Nucleus accumbens (tissue), 56 donors: ENCODE measurements at places on chromosomes 13 and 19.
A peak's percentile ranks its signal among the peaks of the same experiment; 100 is the strongest.

GRCh38 chr19:30870876-30871275 is 478.4 kb downstream of the TSHZ3 start:
- no peak for DNase-seq

GRCh38 chr13:28728642-28729041 is 9.9 kb upstream of the SLC46A3 start:
- DNase-seq: no peak

- DNase-seq: no peak
Measured at GRCh38 chr19:3464587-3465235, 15.6 kb downstream of the SMIM24 start.

GRCh38 chr13:41751277-41751676 is 209.6 kb downstream of the VWA8 start:
- DNase-seq: no peak

- no peak for DNase-seq
Measured at GRCh38 chr13:31797154-31797775, 57.9 kb downstream of the RXFP2 start.

DNA sequence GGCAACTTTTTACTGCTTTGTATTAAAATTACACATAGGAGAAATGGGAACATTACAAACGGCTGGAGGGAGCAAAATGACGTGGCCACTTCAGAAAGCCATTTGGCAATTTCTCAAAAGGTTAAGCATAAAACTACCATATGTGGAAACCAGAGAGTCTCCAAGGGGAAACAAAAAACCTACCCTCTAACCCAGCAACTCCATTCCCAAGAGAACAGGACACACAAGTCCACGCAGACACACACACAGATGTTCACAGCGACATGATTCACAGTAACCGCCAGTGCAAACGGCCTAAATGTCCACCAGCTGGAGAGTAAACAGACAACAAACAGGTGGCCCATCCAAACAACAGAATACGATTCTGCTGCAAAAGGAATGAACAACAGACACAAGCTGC is 37.2 kb downstream of the STK24 start:
- no peak for DNase-seq

GRCh38 chr19:48418317-48419064 is 25.0 kb downstream of the GRIN2D start:
- no peak for DNase-seq

DNA sequence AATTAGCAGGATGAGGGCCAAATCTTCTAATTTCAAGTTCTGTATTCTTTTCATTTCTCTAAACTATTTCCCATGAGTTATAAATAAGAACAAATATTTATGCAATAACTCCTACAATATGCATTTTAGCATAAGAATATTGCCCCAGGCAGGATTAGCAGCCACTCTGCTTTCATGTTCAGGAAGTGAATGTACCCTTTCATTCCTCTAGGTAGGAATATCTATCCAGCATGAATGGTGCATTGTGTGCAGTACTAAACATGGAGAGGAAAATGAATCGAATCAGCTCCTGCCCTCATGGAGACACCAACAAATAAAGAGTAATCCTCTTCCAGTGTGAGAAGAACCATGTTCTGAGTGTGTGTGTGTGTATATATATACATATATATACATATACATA is 41.0 kb downstream of the LHFPL6 start:
- DNase-seq: no peak

- peak; percentile 31 for DNase-seq
Measured at GRCh38 chr19:10730932-10731331, 13.1 kb downstream of the DNM2 start.

GRCh38 chr19:1492474-1493006 is 1.6 kb downstream of the REEP6 start:
- DNase-seq: no peak

DNA sequence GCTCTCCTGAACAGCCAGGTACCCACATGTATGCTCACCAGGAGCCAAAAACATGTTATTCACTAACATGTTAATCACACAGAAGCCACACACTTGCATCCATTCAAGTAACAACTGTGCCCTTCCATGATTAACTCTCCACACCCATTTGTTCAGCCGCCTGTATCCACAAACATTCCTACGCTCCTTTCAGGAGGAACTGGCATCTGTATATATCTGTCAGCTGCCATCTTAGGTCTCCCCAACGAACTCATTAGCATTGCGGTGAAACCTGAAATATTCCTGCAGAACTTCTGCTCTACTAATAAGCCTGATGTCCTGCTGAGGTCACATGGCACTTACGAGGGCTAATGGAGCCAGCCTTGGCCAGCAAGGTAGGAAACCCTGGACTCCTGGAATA is 33.0 kb downstream of the OLFM2 start:
- DNase-seq: no peak

GRCh38 chr19:47156861-47157430 is 26.3 kb downstream of the SAE1 start:
- no peak for DNase-seq

DNA sequence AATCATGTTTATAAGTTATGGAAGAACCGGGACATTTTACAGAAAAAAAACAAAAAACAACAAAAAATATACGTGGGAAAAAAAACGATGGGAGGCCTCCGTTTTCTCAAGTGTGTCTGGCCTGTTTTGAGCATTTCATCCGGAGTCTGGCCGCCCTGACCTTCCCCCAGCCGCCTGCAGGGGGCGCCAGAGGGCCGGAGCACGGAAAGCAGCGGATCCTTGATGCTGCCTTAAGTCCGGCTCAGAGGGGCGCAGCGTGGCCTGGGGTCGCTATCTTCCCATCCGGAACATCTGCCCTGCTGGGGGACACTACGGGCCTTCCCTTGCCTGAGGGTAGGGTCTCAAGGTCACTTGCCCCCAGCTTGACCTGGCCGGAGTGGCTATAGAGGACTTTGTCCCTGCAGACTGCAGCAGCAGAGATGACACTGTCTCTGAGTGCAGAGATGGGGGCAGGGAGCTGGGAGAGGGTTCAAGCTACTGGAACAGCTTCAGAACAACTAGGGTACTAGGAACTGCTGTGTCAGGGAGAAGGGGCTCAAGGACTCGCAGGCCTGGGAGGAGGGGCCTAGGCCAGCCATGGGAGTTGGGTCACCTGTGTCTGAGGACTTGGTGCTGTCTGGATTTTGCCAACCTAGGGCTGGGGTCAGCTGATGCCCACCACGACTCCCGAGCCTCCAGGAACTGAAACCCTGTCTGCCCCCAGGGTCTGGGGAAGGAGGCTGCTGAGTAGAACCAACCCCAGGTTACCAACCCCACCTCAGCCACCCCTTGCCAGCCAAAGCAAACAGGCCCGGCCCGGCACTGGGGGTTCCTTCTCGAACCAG is 1.8 kb upstream of the APOE start:
- DNase-seq: peak; percentile 55

- no peak for DNase-seq
Measured at GRCh38 chr13:39767791-39768517, 112.5 kb downstream of the COG6 start.

- no peak for DNase-seq
Measured at GRCh38 chr13:86080340-86080995, 281.2 kb upstream of the SLITRK6 start.

DNA sequence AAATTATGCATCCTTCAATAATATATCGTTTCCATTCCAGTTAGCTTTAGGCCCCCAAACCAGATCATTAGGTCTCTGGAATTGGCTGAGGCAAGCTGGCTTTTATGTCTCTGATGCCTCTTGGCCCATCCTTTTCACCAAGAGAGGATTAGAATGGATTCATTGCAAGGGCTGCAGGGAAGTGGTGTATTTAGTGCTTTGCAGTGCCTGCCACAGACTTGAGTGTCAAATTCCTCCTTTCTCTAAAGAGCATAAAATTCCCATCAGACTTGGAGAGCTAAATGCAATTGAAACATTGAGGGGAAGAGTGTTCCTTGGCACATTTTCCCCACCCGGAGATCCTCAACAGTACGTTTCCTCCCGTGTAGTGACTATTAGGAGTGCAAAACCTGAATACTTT is 302.6 kb downstream of the ATP8A2 start:
- DNase-seq: no peak

GRCh38 chr19:32358321-32358720 is 12.9 kb downstream of the ZNF507 start:
- no peak for DNase-seq

DNA sequence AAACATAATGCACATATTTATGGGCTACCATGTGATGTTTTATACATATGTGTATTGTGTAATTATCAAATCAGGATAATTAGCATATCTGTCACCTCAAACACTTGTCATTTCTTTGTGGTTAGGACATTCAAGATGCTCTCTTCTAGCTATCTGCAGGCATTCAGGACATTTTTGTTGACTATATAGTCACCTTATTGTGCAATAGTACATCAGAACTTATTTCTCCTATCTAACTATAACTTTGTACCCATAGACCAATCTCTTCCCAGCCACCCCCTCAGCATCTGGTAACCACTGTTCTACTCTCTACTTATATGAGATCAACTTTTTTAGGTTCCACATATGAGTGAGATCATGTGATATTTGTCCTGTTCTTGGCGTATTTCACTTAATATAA is 20.3 kb downstream of the ZNF420 start:
- DNase-seq: no peak

GRCh38 chr13:64709079-64709478 is 2521.1 kb downstream of the PCDH9 start:
- DNase-seq: no peak

DNA sequence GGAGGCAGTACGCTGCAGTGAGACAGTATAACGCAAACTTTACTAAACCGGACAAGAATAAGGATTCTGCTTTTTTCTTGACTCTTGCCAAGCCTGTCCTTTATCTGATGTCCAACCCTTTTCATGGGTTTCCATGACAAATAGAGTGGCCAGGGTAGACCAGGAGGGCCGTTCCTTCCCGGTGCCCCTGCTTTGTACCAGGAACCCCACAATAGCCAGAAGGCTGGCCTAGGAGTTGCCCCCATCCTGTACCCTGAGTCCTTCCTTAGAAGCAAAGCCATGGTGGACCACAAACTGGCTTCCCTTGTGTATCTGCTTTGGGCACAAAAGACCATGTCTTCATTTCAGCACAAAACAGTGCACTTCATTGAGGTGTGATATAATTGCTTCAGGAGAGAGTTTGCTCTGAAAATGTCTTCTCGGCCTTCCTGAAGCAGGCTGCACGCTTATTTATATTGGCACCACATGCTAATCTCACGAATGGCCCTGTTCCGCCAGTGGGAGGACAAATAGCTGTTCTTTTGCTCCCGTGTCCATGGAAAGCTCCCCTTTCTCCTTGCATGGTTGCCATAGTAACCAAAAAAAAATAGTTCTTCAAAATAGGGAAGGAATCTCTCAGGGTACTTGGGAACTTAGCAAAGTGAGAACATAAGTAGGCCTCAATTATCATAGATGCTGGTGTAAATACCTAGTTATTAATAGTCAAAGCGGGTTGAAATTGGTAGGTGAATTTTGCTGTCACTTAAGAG is 222.1 kb downstream of the ZIC5 start:
- no peak for DNase-seq

- no peak for DNase-seq
Measured at GRCh38 chr19:366951-367350, 22.4 kb upstream of the MIER2 start.

- no peak for DNase-seq
Measured at GRCh38 chr19:50664204-50664603, 15.0 kb downstream of the C19orf81 start.

- peak; percentile 48 for DNase-seq
Measured at GRCh38 chr19:55605637-55606470, at the start of gene ZNF865. ZNF865 (plus strand) TSS chr19:55605647; CDS start chr19:55613619, 7,972 bp downstream.
